NCI-H1436 treated with DMSO at 0.1 percent for 48 hours (cell line): ENCODE measurements at places on chromosomes 16 and 17.

GRCh38 chr17:4426499-4427208 lies 7.1 kb upstream of the SPNS3 start:
- DNase-seq = no peak

GRCh38 chr16:15513156-15513555 lies 78.8 kb downstream of the BMERB1 start:
- DNase-seq = no peak

GRCh38 chr17:12667299-12667958 lies 1.7 kb downstream of the MYOCD start:
- DNase-seq = no peak

GRCh38 chr16:4064950-4065352 lies 51.3 kb downstream of the ADCY9 start:
- DNase-seq = no peak

GRCh38 chr16:31517800-31518402 lies 9.7 kb upstream of the RUSF1 start:
- DNase-seq = no peak

DNA sequence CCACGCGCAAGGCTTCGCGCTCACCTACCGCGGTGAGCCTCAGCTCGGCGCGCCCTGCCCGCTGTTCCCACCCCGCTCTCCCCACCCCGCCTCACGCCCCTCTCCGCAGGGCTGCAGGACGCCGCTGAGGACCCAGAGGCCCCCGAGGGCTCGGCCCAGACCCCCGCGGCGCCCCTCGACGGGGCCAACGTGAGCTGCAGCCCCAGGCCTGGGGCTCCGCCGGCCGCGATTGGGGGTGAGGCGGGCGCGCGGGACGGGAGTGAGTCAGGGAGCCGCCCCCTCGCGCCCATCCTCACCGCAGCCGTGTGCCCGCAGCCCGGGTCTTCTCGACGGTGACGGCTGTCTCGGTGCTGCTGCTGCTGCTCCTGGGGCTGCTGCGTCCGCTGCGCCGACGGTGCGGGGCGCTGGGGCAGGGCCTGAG lies 1.9 kb upstream of the PAQR4 start:
- no peak for DNase-seq

DNA sequence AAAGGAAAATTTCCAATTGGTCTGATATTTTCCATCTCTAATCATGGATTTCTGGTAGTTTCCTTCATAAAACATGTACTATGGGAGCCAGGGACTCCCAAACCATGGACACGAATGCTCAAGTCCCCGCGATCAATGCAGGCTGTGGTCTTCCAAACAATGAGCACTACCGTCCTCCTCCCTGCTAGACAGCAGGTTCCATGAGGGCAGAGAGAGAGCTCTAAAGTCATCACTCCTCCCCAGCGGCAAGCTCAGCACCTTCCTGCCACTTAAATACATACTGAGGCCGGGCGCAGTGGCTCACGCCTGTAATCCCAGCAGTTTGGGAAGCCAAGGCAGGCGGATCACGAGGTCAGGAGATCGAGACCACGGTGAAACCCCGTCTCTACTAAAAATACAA lies 31.1 kb downstream of the ARHGAP17 start:
- DNase-seq = no peak

DNA sequence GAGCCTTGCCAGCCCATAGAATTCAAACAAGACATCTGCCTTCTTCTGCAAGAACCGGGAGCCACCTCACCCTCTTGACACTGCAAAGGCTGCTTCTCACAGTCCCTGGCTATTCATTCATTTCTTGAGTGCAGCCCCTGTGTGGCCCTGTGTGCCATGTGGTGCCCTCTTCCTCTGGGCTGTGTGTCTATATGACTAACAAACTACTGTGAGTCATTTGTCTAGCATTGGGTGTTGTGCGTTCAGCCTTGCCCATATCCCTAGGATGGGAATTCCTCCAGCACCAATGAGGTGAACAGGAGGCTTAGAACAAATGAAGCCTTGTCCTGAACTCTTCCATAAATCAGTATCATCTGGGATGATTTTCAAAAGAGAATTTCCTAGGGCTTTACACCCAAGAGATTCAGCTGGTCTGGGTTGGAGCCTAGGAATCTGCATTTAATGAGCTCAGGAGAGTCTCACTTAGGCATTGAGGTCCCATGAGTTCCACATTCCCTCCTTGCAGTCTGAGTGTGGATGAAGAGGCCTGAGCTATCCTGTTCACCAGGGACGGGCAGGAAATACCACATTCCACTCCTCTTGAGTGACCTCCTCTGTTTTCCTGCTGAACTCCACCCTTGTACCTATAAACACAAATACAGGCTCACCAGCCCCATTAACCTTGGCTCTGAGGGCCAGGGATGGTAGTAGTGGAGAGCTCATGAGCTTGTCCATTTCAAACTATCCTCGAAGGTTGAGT lies 308.7 kb upstream of the N4BP1 start:
- no peak for DNase-seq

- no peak for DNase-seq
Observed at GRCh38 chr16:9736547-9736946, 445.7 kb downstream of the GRIN2A start.

- no peak for DNase-seq
Observed at GRCh38 chr16:48501516-48502377, 108.2 kb downstream of the N4BP1 start.

DNA sequence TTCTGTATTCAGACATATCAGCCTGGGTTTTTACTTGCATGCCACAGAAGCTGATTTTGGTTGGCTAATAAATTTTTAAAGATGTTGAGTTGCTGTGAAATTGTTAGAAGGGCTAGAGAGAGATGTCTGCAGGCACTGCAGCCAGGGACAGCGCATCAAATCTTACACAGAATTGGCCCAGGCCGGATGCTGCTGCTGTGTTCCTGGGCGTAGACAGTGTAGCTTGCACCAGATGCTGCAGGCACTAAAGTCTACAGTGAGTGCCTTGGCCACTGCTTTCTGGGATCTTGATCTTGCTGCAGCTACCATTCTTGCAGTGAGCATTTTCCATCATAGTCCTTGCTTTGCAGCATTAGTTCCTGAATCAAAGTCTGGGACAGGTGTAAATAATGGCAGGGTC lies 169.9 kb downstream of the SPECC1 start:
- no peak for DNase-seq

DNA sequence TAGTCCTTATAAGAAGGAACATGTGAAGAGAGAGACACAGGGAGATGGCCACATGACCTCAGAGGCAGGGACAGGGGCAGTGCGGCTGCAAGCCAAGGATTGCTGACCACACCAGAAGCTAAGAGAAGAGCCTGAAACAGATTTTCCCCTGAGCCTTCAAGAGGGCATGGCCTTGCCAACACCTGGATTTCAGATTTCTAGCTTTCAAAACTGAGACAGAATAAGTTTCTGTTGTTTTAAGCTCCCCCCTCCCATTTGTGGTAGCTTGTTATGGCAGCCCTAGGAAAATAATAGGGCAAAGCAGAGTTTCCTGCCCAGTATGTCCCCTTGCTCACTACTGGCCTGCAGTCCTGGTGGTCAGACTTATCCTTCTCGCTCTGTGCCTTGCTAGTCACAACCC lies 204.5 kb downstream of the CCDC182 start:
- DNase-seq = no peak

DNA sequence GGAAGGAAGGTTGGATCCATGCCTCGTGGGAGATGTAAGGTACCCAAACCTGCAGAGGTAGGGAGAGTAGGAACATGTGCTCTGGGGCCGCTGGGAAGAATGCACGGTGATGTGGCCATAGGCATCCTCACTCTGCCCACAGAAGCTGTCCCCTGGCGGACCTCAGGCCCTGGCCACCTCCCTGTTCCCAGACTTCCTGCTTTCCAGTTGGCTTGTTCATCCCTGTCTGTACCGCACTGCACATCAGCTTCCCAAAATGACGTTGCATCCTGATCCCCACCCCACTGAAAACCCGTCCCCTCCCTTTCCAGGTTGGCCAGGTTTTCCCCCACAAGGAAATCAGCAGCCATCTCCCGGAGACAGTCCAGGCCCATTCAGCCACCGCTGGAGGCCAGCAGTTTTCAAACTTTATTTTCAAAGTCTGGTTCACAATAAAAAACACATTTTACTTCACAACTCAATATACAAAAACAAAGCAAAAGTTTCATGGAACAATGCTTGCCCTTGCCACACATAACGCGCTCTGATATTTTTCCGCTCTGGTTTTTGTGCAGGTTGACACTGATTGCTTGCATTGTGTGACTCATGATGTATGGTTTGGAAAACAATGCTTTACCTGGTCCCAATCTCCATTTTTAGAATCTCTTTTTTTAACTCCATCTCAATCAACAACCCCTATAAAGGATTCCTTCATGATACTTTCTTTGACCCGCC lies 143.0 kb downstream of the GAS7 start:
- no peak for DNase-seq

- no peak for DNase-seq
Observed at GRCh38 chr17:55160501-55160900, 104.3 kb upstream of the HLF start.

GRCh38 chr16:13038591-13038990 lies 137.2 kb downstream of the SHISA9 start:
- no peak for DNase-seq

DNA sequence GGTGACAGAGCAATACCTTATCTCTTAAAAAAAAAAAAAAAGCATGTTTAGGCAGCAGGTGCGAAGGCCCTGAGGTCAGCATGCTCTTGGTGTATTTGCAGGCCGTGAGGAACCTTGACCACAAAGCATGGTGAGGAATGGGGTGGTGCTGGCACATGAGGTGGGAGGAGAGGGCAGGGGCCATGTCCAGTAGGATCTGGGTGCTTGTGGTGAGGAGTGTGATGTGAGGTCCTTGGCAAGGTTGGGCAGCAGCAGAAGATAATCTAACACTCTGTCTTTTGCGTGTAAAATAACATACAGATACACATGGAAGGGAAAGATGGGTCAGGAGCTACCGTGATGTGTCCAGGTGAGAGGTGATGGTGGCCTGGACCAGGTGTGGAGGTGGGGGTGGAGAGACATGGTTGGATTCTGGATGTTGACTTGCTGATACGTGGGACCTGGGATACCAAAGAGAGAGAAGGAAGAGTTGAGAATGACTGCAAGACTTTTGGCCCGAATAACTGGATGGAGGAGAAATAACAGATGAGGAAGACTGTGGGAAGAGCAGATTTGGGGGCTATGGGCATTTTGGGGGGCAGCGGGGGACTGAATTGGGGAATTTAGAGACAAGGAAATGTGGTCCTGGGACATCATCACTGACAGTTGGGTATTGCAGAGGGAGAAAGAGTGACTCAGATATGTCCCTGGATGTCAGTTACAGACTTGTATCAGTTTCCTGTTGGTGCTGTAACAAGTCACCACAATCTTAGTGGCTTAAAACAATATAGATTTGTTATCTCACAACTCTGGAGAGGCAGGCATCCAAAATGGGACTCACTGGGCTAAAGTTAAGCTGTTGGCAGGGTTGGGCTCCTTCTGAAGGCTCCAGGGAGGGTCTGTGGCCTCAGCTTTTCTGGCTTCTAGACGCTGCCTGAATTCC lies 274.9 kb downstream of the HAPSTR1 start:
- no peak for DNase-seq

DNA sequence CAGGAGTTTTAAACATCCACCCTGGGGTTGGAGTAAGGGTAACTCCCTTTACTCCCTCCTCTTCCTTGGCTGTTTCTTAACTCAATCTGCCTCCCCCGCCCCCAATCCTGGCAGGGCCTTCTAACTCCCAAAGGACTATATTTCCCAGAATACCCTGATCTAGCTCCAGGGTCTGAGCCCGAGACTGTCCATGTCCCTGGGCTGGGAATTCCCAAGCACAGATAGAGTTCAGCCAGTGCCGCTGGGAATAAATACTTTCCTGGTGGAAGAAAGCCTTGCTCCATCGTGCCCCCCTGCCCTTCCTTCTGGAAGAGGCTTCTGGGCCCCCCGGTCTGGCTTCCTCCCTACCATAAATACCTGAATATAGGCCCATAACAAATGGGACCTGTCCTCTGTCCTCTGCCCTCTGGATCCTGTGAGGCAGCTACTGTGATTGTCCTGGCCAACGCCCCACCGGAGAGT lies 10.2 kb downstream of the BAHCC1 start:
- no peak for DNase-seq

DNA sequence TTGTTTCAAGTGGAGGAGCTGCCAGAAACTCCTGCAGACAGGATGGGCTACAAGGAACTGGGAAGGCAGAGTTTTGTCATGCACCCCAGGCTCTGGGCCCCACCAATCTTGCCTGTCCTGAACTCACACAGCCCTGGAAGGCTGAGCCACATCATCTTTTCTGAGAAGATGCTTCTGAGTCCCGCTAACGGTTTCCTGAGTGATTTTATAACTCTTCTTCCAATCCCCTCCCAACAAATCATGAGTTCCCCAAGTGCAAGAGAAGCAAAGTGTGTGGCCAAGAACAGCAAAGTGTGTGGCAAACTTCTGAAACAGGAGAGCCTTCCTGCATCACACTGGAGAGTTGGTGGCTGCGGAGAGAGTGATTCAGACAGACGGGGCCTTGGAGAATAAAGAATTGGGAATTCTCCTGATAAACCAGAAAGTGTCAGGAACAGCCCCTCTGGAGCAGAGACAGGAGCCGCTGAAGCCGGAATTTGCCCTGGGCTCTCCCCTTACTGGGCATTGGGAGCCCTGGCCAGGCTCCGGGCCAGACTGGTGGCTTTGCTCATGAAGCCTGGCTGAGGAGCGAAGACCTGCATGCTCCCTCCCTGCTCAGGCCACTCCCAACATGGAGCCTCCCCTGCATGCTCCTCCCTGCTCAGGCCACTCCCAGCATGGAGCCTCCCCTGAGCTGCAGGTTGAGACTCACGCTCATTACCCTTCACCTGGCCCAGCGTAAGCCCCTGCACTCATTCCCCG lies 47.2 kb downstream of the PITPNM3 start:
- no peak for DNase-seq

DNA sequence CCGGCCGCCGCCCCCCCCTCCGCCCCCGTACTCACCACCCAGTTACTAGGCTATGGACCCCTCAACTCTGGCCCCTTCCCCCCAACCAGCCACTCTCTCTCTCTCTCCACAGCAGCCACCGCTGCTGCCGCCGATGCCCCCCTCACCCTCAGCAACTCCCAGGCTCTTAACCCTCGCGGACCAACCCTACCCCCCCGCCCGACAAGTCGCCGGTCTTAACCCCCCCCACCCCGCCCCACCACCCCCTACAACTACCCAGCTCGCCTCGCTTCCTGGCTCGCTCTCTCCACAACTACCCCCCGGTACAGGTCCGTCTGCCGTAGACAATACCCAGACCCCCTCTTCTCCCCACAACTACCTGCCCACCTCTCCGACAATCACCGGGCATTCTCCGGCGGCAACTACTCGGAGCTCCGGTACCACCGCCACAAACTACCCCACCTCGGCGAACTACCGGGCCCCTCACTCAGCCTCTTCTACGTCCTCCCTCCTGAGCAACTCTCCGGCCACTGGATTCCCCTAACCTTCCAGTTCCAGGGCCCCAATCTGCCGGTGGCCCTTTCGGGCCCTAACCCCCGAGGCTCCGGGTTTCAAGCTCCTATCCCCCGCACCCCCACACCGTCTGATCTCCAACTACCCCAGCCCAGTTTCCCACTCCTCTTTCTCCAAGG lies 702 bp downstream of the PHF23 start:
- DNase-seq = no peak
